ENCODE measurements at places on chromosomes 5 and 9.

- DNase-seq: no peak
These were observed 66.8 kb upstream of the IL17B start for GRCh38 chr5:149445739-149446369.

- DNase-seq: no peak
These were observed 39.7 kb upstream of the SLC25A51 start for GRCh38 chr9:37943345-37944265.

DNA sequence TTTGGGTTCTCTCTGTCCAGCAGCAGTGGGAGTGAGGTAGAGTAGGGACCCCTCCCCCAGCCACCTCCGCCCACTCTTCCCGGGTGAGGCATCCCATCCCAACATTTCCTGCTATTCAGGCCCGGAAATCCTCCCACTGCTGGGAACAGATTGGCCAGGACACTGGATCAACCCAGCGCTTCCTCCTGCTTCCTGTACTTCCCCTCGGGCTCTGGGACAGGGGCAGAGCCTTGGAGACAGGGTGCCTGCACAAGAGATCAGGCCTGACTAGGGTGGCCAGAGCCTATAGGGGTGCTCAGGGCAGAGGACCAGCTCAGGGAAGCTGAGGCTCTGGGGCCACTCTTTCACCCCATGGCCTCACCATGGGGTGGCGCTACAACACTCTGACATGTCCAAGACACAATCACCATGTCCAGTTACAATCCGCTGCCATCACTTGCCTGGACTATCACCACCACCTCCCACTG, 14.5 kb downstream of the SH2D3C start:
- DNase-seq: no peak

GRCh38 chr5:27969157-27969556, 930.8 kb upstream of the CDH9 start:
- DNase-seq: no peak

- no peak for DNase-seq
These were observed 38.5 kb downstream of the PCDHGC5 start for GRCh38 chr5:141527426-141527825.

DNA sequence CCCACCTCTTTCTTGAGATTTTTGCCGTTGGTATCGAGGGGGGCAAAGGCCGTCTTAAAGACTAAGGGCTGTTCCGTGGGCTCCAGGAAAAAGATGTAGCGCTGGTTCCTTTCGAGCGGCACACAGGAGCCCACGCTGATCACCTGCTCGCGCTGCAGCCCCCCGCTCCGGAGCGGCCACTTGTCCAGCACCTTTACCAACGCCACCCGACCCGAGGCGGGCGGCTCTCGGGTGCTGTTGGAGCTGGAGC, 781 bp downstream of the NRG2 start:
- no peak for DNase-seq
